GM10248 (cell line): ENCODE measurements at places on chromosomes 1 and 21.

DNA sequence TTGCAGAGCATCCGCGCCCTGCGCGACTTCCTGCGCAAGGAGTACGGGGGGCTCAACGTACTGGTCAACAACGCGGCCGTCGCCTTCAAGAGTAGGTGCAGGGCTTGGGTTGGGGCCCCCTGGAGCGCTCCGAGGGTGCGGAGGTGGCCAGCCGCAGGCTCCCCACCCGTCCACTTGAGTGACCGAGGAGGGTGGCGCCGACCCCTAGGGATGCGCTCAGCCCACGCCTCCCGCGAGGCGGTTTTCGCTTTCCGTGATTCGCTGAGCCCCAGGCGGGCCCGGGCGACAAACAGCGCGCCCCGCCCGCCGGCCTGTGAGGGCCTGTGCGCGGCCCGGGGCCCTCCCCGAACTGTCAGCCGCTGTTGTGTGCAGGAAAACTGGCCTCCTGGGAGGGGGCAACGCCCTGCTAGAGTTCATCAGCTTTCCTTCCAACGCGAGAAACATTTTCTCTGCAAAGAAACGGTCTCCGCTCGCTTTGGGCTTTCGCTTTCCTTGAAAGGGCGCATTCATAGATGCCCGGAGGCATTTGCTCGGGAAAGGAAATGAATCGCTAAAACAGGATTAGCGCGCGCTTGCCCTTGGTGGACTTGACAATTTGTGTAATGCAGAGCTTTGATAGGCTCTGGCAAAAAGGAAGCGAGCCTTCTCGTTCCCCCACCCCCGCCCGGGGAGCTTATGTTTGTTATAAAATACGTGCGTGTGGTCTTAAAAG, 668 bp downstream of the CBR3 start:
- DNase-seq, result peak; percentile 72

- no peak for DNase-seq
Observed at GRCh38 chr1:29690156-29690555, 453.8 kb downstream of the PTPRU start.

- no peak for DNase-seq
Observed at GRCh38 chr1:71964188-71964587, 318.2 kb downstream of the NEGR1 start.

GRCh38 chr1:185046668-185047067, 1.3 kb downstream of the RNF2 start:
- DNase-seq, result no peak

GRCh38 chr1:42756956-42757891, 9.6 kb downstream of the P3H1 start:
- DNase-seq, result peak; percentile 74

GRCh38 chr1:26851106-26851684, 11.8 kb upstream of the SFN start:
- no peak for DNase-seq

DNA sequence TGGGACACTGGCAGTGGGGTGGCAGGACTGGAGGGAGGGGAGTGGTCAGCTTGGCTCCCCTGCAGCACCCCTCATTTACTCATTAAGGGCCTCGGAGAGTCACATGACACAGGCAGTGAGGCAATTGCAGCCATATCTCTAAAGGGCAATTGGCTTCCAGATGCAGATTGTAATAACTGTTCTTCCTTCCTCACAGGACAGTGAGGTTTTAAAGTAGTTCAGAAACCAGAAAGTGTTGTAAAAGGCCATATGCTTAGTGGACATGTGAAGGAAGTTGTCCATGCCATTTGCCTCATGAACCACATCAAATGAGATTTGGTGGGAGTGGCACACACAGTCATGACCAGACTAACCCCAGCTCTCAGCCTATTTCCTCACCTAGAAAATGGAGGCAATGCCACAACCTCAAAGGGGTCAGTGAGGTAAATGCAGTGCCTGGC, 11.1 kb downstream of the MTX1 start:
- DNase-seq, result peak; percentile 37

GRCh38 chr1:174742805-174743653, 256.7 kb upstream of the CACYBP start:
- DNase-seq, result no peak

GRCh38 chr21:40839521-40839920, 7.4 kb downstream of the DSCAM start:
- DNase-seq, result no peak
